ENCODE measurements at places on chromosomes 6 and 20. TPM values are rescaled to one million over a fixed set of nuclear protein-coding genes. Genes with fewer than 3 reads are reported as not detected.

DNA sequence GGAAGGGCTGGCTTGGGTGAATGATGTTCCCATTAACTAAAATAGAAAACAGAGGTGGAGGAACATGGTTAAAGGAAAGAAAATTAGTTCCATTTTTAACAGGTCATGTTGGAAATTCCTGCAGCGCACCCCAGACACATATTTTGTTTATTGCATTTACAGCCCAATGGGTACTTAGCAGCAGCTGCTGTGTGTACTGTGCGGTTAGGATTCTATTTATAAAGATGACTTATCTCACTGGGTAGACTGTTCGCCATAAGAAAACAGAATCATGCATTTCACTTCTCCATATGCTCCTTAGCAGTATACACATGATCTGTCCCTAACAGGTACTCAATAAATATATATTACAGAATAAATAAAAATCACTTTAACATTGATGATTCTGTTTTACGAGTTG is 135.8 kb downstream of the SLC35F1 start:
- no peak for DNase-seq

- DNase-seq = no peak
Observed at GRCh38 chr6:3811191-3811590, 38.0 kb upstream of the FAM50B start.

DNA sequence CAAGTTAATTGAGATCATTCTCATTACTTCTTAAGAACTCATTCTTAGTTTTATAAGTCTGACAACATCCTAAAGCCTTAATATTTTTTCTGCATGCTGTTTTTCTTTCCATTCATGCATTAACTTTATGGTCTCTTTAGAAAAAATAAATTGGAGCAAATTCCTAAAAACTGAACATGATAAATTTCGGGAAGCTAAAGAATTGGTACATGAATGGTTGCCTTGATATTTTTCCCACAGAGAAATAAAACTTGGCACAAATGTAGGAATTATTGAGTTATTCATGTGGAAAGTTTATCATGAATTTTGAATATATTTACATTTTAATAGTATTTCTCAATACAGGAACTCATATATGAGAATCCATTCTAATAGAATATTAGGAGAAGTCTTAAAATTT is 115.9 kb downstream of the BMP5 start:
- no peak for DNase-seq

Gene LY6G6F
- not detected for total RNA-seq

DNA sequence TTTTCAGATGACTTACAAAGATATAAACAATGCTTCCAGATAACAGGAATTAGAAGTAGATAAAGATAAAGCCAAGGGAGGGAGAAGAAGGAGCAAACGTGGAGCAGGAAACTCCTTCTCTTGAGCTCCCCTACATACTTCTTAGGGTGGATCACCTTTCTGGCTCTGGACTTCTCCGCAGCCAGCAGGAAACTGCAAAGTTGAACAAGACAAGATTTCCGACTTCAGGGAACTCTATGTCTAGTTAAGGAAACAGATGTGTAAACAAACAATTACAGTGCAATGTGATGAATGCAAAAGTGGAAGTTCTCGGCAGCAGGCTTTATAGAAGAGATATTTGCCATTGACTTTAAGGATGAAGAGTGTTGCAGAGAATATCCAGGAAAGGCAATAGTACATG is 134.0 kb upstream of the MARCKS start:
- DNase-seq = no peak

Gene SCGN
- 0.83 TPM for total RNA-seq

- no peak for DNase-seq
Observed at GRCh38 chr6:100177956-100178355, 183.9 kb upstream of the MCHR2 start.

Gene C20orf202
- total RNA-seq = not detected

DNA sequence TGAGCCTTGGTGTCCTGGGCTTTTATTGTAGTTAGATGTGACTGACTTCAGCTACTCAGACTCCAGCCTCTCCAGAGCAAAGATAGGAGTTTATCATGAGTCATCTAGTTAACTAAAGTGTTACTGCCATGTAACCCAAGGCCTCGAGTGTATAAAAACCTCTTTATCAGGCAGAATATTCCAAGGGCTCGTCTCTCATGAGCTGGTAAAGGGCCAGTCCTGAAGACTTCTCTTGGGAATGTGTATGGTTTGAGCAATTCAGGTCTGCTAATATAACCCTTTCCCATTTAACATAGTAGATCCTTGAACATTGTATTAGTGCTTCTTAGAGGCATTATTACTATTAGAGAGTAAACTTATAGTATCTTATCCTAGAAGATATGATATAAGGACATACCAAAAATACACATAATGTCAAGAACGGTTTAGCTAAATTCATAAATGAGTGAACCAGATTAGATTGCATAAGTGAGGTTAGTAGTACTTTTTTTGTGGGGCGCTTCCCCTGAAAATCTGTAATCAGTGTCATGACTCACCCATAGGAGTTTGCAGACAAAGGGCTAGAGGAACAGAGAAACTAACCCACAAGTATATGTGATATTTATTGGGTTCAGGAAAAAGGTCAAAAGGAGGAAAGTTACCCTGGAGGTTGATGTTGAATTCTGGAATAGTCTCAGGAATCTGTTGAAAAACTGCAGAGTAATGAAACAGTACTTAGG is 16.0 kb downstream of the DSE start:
- no peak for DNase-seq

- no peak for DNase-seq
Observed at GRCh38 chr6:146551545-146551944, 7.9 kb downstream of the RAB32 start.

Gene PTCRA
- not detected for total RNA-seq

GRCh38 chr20:36802326-36803222 is 29.0 kb upstream of the DSN1 start:
- DNase-seq = no peak

- no peak for DNase-seq
Observed at GRCh38 chr6:25882051-25882496, 8.0 kb upstream of the SLC17A3 start.

- no peak for DNase-seq
Observed at GRCh38 chr6:111738631-111739030, 133.0 kb upstream of the TRAF3IP2 start.

GRCh38 chr6:156309017-156309416 is 468.2 kb upstream of the ARID1B start:
- DNase-seq = no peak

DNA sequence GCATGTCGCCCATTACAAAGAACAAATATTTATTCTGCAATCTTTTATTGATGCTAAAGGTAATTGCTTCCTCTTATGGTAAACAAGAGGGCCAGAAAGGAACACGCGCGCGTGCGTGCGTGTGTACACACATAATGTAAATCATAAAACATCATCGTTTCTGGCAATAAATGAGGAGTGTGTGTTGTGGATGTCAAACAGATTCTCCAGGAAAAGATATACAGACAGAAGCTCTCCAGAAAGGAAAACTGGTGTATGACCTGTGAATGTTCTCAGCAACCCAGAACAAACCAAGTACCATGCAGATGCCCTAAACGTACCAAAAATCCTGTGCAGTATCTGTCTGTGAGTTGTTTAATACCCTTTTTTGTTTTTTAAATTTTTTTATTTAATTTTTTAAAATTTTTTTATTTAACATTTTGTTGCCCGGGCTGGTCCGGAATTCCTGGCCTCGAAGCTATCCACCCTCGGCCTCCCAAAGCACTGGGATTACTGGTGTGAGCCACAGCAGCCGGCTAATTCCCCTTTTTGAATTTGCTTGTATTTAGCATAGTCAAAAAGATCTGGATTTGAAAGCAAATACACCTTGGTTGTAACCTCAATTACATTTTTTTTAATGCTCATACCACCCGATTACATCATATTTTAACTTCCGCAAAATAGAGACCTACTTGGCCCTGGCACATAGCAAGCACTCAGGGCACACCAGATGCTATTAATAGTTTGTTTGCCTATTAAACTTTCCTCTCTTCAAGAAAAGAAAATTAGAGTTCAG is 909 bp upstream of the NUDT3 start:
- DNase-seq = no peak

GRCh38 chr20:13098720-13099355 is 90.1 kb downstream of the SPTLC3 start:
- no peak for DNase-seq

- DNase-seq = no peak
Observed at GRCh38 chr6:25218346-25218745, 60.8 kb upstream of the CARMIL1 start.

- DNase-seq = no peak
Observed at GRCh38 chr6:96702626-96703025, 134.7 kb downstream of the GPR63 start.

GRCh38 chr6:24378473-24379097 is 20.7 kb upstream of the DCDC2 start:
- no peak for DNase-seq

DNA sequence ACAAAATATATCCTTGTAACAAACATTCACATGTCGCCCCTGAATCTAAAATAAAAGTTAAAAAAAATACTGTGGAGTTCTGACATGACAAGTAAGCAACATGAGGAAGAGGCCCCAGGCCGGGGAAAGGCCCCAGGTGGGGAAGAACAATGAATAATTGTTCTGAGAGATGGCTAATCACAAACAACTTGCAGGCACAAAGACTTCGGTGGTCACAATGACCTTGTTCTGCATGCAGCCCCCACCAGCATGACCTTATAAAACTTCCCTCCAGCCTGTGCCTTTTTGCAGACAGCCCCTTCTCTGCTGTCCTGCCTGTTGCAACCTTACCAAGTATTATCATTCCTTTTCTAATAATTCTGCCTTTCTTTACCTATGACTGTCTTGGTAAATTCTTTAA is 95.7 kb upstream of the MYLIP start:
- DNase-seq = no peak

GRCh38 chr6:45532721-45533210 is 155.0 kb upstream of the SUPT3H start:
- no peak for DNase-seq

Gene PRELID3B
- total RNA-seq = 34.9 TPM

Gene TREML2
- not detected for total RNA-seq

Gene TSBP1
- total RNA-seq = not detected

- DNase-seq = no peak
Observed at GRCh38 chr6:14591998-14592397, 474.4 kb downstream of the CD83 start.

- no peak for DNase-seq
Observed at GRCh38 chr6:112247275-112247674, 7.1 kb downstream of the LAMA4 start.

Gene CHMP4B
- 90.8 TPM for total RNA-seq

DNA sequence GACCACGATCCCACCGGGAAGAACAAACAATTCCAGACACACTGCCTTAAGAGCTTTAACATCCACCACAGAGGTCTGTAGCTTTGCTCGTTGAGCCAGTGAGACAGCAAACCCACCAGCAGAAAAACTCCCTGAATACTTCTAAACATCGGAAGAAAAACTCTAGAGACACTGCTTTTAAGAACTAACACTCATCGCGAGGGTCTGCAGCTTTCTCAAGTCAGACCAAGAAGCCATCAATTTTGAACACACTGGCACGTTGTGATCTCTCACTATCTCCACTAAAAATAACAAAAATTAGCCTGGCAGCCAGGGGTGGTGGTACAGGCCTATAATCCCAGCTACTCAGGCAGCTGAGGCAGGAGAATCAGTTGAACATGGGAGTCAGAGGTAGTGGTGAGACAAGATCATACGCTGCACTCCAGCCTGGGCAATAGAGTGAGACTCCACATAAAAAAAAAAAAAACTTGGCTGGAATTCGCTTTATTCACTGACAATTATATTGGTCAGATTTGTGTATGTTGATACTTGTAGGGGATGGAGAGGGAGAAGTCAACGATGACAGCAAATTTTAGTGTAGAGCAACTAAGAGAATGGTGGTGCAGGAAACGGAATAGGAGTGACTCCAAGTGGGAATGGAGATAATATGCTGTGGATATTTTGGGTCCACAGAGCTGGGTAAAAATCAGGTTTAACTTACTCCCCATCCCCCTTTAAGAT is 860 bp upstream of the TMEM14C start:
- peak; percentile 47 for DNase-seq

Gene SLC24A3
- 4.6 TPM for total RNA-seq

GRCh38 chr6:68777956-68778355 is 142.9 kb downstream of the ADGRB3 start:
- DNase-seq = no peak

- DNase-seq = no peak
Observed at GRCh38 chr6:16217156-16217721, 21.1 kb upstream of the GMPR start.

Gene TULP1
- total RNA-seq = not detected

DNA sequence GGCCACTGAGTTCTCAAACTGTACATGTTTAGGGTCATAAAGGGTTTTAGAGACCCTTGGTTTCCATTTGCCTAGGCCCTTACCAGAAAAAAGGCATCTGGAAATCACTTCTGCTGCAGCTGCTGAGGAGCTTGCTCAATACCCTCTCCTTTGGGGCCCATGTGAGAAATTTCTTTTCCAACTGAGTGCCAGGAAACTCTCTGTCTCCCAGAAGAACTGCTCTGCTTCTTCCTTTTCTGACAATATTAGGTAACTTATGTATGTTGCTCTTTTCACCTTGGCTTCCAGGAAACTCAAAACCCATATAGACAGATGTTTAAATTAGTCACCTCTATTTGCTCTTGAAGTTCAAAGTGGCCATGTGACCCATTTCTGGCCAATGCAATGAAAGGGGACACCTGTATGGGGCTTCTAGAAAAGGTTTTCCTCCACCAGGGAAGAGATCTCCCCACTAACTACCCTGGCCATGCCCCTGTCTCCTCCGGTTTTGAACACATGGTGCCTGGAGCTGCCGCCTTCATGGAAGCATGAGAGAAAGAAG is 121.6 kb downstream of the PREX1 start:
- no peak for DNase-seq

Measured in esophagus muscularis mucosa (tissue), 4 donors.